Activated T-helper 1 cell treated with anti-CD3 and anti-CD28 coated beads, Interleukin-2, amount 50 U/mL, for 16 hours (primary cell): ENCODE measurements at places on chromosomes 7 and 10.
A peak's percentile ranks its signal among the peaks of the same experiment; 100 is the strongest.

DNA sequence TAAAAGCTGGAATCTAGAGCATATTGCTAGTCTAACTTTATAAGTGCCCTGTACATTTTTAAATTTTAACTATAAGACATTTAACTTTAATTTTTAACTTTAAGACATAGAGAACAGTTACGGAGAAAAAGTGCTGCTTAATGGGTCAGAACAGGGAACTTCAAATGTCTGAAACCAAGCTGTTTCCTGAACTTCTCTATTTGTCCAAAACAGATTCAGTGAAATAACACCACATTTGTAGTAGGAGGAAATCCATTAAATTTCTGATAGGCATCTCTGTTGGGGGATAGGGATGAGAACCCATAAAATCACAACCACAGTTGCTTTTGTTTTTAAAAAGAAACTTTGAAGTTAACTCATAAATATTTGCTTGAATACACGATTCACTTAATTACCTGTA lies 170.8 kb upstream of the ANK3 start:
- DNase-seq: no peak

- DNase-seq: no peak
These were observed 186.7 kb upstream of the HGF start for GRCh38 chr7:81956520-81956919.

GRCh38 chr10:118943253-118943652 lies 86.3 kb upstream of the NANOS1 start:
- DNase-seq: no peak

DNA sequence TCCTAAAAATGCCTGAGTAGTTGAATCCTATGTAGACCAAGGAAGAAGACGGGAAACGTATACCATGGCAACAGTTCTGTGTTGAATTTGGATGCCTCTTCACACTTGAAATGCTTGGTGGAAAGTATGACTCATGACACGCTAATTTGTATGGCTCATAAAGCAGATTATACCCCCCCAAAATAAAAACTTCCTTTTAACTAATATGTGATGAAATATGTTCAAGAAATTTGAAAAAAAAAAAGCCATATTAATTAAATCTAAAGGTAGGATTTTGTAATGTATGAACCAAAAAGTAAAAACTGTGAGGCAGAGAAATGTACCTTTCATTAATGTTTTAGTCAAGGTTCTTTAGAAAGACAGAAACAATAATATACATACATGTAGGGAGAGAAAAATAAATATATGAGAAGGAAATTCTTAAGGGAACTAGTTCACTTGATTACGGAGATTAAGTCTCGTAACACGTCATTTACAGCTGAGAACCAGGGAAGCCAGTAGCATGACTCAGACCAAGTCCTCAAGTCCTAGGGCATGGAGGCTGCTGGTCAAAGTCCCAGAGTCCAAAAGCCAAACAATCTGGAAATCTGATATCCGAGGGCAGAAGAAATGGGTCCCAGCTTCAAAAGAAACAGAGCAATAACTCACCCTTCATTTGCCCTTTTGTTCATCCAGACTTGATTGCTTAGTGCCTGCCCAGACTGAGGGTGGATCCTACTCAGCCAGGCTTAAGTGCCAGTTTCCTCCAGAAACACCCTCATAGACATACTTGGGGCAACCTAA lies 485.1 kb downstream of the SEMA3D start:
- DNase-seq: no peak

GRCh38 chr10:123965973-123966895 lies 74.6 kb upstream of the CPXM2 start:
- DNase-seq: no peak

GRCh38 chr10:22988581-22989360 lies 60.9 kb downstream of the ARMC3 start:
- peak; percentile 48 for DNase-seq

- no peak for DNase-seq
These were observed 98.5 kb upstream of the KDM7A start for GRCh38 chr7:140275069-140275965.

GRCh38 chr7:40843338-40843985 lies 708.7 kb downstream of the SUGCT start:
- no peak for DNase-seq

GRCh38 chr7:18387191-18387735 lies 108.3 kb upstream of the HDAC9 start:
- DNase-seq: no peak

- no peak for DNase-seq
These were observed 239.1 kb upstream of the NRP1 start for GRCh38 chr10:33573606-33574005.

DNA sequence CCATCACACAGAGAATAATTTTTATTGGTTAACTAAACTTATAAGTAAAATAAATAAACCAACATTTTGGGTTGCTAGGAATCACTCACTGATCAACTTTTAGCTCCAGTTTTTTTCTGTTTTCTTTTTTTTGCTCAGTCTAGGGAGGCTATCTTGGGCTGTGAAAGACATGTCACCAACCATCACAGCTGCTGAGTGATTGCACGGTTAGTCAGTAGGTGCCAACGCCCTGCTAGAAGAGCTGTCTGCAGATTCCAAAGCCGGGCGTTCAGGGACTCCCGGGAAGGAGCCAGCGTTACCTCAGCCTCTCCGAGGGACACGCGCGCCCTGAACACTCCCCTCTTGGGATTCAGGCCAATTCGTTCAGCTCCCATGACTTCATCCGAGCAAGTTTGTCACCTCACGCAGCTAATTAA lies 604 bp upstream of the STAM start:
- no peak for DNase-seq

DNA sequence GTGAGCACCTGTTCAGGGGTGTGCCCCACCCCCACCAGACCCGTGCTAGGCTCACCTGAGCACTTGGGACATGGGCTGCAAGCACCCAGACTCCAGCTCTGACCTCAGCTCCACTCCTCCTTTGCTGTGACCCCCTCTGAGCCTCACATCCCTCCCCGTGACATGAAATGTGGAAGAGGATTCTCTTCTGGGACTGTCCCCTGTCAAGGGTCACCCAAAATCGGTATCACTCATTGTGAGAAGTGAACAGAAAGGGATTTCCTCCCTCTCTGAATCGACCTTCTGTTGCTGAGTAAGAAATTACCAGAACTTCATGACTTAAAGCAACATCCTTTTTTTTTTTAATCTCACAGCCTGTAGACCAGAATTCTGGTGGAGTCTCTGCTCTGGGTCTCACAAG lies 6.2 kb upstream of the CHST15 start:
- no peak for DNase-seq

- DNase-seq: no peak
These were observed 296.4 kb upstream of the MKLN1 start for GRCh38 chr7:131031099-131031868.

GRCh38 chr7:54831644-54832095 lies 72.7 kb upstream of the SEC61G start:
- DNase-seq: no peak

GRCh38 chr10:1020958-1021357 lies 4.7 kb downstream of the IDI2 start:
- no peak for DNase-seq

DNA sequence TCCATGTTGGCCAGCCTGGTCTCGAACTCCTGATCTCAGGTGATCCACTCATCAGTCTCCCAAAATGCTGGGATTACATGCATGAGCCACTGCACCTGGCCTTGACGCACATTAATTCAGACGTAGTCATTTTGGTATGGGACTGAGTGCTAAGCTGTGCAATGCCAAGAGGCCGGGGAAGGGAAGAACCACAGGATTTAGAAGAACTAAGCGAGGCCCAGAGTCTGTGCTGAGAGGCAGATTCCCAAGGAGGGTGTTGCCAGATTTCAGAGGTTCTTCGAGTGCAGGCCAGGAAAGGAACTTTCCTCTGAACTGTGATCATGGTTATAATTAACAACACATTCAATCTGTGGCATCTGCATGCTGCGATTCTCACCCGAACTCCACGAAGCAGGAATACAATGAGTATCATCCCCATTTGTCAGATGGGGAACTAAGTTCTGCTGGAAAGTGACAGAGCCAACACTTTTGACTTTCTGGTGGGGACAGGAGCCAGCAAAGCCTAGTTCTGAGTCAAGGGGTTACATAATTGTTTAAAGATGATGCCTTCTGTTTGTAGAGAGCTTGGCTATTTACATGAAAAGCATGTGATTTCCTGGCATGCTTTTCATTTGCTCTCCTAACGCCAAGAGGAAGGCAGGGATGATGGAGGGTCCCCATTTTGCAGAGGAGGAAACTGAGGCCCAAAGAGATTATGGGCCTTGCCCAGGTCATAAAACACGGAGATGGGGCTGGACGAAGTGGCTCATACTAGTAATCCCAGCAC lies 6.2 kb upstream of the ZAN start:
- DNase-seq: no peak

- DNase-seq: no peak
These were observed 135.9 kb downstream of the HIBADH start for GRCh38 chr7:27526611-27527347.

DNA sequence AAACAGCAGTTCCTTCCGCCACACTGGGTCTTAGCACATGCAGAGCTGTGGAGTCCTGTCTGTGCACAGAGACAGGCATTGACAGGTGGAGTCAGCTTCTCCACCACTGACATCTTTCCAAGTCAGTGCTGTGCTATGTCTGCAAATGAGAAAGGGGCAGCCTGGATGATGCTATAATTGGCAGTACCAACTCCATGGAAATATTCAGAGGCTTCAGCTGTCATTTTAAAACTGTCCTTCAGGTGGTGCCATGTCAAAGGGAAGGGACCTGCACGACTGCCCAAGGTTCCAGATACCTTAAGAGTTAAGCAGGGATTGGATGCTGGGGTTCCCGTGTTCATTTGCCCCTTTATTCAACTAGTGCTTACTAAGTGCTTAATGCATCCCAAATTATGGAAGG lies 258.0 kb upstream of the PRKCQ start:
- DNase-seq: no peak

- DNase-seq: no peak
These were observed 40.5 kb upstream of the HSPB1 start for GRCh38 chr7:76261931-76262330.

GRCh38 chr10:118290471-118290995 lies 51.6 kb downstream of the FAM204A start:
- DNase-seq: no peak

GRCh38 chr10:3754727-3755439 lies 30.1 kb downstream of the KLF6 start:
- no peak for DNase-seq

GRCh38 chr7:92837000-92837749 lies 802 bp upstream of the CDK6 start:
- no peak for DNase-seq

DNA sequence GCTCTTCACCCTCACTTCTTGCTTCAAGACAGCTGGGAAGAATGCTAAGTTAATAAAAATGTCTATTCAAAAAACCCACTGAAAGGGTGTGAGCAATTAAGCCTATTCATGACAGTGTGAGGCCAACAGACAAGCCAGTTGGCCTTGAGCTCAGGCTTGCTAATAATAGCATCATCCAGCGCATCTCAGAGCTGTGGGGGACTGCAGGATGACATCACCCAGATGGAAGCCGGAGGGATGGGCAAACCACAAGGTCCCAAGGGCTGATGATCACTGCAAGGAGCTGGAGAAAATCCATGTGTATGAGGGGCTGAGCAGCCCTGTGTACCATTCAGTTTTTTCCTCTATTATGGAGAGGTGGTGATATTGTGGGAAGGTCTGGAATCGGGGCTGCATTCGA lies 770.4 kb downstream of the TNS3 start:
- no peak for DNase-seq

GRCh38 chr10:11331726-11332125 lies 279.7 kb downstream of the USP6NL start:
- DNase-seq: no peak

DNA sequence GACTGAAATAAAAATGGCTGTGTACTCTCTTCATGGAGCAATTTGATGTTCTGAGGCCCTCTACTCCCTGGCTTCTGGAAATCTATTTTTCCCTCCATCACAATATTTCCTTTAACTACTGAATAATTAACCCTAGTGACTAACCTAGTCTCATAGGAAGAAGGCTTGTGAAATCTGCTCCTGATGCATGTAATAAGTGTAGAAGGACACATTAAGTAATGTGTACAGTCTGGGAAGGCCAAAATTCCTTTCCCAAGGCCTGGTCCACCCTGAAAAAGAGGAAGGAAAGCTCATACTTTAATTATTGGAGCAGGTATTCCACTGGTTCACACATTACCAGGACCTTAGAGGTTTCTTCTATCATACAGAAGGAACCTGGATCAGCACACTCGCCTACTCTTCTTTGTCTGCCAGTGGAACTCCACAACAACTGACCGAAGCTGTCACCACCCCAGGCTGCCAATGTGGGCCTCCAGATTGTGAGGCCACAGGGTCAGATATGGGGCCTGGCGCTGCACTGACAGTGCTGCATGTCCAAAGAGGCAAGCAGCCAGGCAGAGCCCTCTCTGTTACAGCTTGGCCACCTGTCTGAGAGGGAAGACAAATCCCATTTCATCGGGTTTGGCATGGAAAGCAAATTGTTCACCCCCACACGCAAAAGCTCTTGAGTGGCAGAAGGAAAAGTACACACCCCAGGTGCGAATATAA lies 54.4 kb upstream of the FAM133B start:
- DNase-seq: no peak

DNA sequence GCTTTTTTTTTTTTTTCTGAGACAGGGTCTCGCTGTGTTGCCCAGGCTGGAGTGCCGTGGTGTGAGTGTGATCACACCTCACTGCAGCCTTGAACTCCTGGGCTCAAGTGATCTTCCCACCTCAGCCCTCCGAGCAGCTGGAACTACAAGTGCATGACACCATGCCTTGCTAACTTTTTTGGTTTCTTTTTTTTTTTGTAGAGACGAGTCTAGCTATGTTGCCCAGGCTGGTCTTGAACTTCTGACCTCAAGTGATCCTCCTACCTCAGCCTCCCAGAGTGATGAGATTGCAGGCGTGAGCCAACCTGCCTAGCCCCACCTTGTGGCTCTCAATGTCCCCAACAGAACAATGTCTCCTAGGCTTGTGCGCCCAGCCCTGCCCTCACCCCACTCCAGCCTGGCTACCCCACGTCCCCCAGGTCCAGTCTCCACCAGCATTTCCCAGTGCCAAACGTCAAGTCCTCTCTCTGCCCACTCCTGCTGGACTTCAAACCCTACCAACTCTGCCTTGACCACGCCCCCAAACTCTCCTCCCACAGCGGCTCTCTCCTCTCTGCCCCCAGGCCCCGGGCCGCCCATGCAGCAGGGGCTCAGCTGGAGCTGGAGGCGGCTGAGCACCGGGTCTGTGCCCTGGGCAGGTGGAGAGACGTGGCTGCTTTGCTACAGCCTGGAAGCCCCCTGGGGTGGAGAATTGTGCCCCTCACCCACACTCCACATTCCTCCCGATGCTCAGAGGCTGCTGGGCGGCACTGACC lies 18.9 kb downstream of the BHLHA15 start:
- no peak for DNase-seq

- DNase-seq: no peak
These were observed 4.7 kb downstream of the BAZ1B start for GRCh38 chr7:73517241-73517995.

DNA sequence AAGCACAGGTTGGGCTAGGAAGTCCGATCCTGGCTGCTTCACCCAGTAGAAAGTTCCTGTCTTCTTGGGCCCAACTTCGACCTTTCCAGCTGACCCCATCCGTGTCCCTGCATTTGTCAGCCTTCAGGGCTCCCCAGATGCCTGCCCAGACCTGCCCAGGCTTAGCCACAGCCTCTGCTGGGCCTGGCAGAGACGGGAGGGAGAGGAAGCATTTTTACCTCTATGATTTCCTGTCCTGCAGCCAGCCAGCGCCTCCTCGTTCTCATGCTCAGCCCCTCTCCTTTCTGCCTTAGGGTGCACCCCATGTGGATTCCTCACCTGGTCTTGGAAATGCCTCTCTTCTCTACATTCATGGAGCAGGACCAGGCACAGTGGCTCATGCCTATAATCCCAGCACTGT lies 3.7 kb downstream of the METTL27 start:
- no peak for DNase-seq
